ENCODE measurements at places on chromosomes 13 and 19. TPM values are rescaled to one million over a fixed set of nuclear protein-coding genes. Genes with fewer than 3 reads are reported as not detected.

DNA sequence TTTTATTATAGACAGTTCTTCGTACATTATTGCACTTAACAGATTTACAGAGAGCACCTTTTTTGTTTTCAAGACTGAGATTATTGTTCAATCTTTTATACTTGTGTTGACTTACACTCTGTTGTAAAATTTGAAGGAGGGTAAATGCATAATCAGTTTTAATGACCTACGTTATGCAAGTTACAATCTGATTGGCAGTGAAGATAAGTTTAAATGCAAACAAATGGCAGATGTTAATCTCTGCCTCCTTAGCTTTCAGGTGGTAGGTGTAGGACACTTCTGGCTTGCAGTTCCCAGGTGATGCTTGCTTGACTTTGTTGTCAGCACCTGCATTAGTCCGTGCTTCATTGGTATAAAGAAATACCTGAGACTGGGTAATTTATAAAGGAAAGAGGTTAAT lies 424.9 kb downstream of the FGF9 start:
- no peak overlapping the region for H3K4me3 ChIP-seq
- no peaks in the 10 kb centered on the region for H3K27me3 ChIP-seq
- no peaks in the 10 kb centered on the region for H3K4me1 ChIP-seq
- H3K27ac ChIP-seq, result no peak overlapping the region
- DNase-seq, result no peak
- peaks cover 7% of the 10 kb centered on the region for H3K36me3 ChIP-seq

GRCh38 chr13:48511621-48512230 lies 21.2 kb downstream of the RCBTB2 start:
- no peak for DNase-seq
- H3K27ac ChIP-seq, result no peak overlapping the region
- H3K4me1 ChIP-seq, result peaks cover 30% of the 10 kb centered on the region
- H3K4me3 ChIP-seq, result no peak overlapping the region

- no peaks in the 10 kb centered on the region for H3K4me1 ChIP-seq
- DNase-seq, result no peak
- H3K27ac ChIP-seq, result no peak overlapping the region
- no peak overlapping the region for H3K4me3 ChIP-seq
- no peaks in the 10 kb centered on the region for H3K36me3 ChIP-seq
Measured at GRCh38 chr13:76928456-76928855, 19.9 kb upstream of the ACOD1 start.

DNA sequence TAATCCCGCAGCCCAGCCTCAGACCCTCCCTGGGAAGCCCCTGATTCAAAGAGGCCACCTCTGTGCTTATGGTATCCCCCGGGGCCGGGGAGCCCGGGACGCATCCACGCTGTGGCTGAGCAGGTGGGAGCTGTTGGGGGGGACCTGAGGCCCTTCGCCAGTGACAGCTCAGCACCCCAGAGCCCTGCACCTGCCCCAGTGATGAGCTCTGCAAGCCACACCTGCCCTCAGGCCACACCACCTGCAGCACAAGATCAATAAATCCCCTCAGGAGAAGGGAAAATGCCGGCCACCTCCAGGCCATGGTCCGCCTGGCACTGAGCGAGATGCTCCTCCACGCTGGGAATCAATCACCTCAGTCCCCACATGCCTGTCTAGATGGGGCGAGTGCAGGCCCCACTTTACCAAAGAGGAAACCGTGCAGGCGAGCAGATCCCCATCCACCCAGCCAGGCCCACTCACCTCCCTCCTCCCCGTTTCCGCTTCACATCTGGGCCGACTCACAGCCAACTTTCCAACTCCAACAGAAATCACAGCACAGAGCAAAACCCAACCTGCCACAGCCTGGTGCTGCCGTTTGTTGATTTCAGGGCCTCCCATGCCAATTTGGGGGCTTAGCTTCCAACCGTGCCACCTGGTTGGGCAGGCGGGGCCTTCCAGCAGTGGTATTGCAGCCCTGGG lies 12.8 kb downstream of the MOB3A start:
- DNase-seq, result peak; percentile 90
- H3K27me3 ChIP-seq, result no peaks in the 10 kb centered on the region
- H3K27ac ChIP-seq, result peak overlapping the region; percentile 98
- peaks cover 68% of the 10 kb centered on the region for H3K36me3 ChIP-seq
- H3K4me1 ChIP-seq, result peaks cover 58% of the 10 kb centered on the region
- peak overlapping the region; percentile 99 for H3K4me3 ChIP-seq

DNA sequence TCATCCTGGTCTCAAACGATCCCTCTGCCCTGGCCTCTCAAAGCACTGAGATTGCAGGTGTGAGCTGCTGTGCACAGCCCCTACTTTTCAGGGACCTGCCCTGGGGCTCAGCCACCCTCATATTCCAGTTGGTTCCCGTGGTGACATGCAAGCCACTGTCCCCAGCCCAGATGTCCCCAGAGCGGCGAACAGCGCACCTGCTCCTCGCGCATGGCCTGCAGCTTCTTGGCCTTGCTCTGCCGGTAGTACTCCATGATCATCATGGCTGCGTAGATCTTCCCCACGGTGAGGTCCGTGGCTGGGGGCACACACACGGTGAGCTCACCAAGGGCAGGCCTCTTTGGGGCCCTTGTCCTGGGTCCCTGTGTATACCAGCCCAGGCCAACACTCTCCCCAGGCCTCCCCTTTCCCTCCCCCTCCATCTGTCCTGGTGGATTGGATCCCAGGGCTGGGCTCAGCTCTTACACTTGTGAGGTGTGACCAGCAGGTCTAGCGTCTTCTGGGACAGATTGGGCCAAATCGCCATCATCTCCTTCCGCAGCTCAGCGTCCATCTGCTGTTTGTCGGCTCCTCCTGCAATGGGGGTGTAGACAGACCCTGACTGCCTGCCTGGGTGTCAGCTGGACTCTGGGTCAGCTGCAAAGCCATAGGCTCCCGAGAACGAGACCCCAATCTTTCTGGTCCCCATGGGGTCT lies 64.0 kb downstream of the IER2 start:
- H3K4me1 ChIP-seq, result peaks cover 13% of the 10 kb centered on the region
- no peaks in the 10 kb centered on the region for H3K36me3 ChIP-seq
- H3K27me3 ChIP-seq, result no peaks in the 10 kb centered on the region

ATP4A gene
- total RNA-seq, result not detected

DNA sequence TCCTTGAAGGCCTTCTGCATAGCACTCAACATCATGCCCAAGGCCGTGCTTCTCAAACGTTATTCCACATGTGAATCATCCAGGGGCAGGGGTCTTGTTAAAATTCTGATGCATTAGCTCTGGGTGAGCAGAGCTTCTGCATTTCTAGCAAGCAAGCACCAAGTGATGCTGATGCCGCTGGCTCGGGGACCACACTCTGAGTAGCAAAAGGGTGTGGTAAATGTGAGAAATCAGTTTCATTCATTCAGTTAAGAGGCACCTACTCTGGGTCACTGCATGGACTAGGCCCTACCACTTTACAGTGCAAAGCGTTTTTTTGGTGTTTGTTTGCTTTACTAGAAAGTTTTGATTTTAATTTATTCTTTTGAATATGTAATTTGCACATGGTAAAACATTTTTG lies 7.2 kb downstream of the KRTDAP start:
- no peak overlapping the region for H3K27ac ChIP-seq
- DNase-seq, result no peak
- H3K27me3 ChIP-seq, result peaks cover 21% of the 10 kb centered on the region
- no peaks in the 10 kb centered on the region for H3K36me3 ChIP-seq

GRCh38 chr19:17436874-17437267 lies 11.6 kb downstream of the TMEM221 start:
- no peaks in the 10 kb centered on the region for H3K27me3 ChIP-seq
- DNase-seq, result no peak
- no peak overlapping the region for H3K4me3 ChIP-seq
- no peaks in the 10 kb centered on the region for H3K4me1 ChIP-seq

- no peak for DNase-seq
- no peak overlapping the region for H3K27ac ChIP-seq
- H3K4me3 ChIP-seq, result no peak overlapping the region
- H3K27me3 ChIP-seq, result no peaks in the 10 kb centered on the region
- no peaks in the 10 kb centered on the region for H3K36me3 ChIP-seq
Measured at GRCh38 chr13:32098272-32098671, 66.7 kb downstream of the FRY start.

ZNF324 gene
- total RNA-seq, result 12.8 TPM

Measured in activated CD8-positive, alpha-beta memory T cell treated with anti-CD3 and anti-CD28 coated beads, Interleukin-2, amount 10 ng/mL, durations not matched to agents 7 days and 5 days (primary cell).